Iris pigment epithelial cell (primary cell): ENCODE measurements at places on chromosomes 5 and 9.

DNA sequence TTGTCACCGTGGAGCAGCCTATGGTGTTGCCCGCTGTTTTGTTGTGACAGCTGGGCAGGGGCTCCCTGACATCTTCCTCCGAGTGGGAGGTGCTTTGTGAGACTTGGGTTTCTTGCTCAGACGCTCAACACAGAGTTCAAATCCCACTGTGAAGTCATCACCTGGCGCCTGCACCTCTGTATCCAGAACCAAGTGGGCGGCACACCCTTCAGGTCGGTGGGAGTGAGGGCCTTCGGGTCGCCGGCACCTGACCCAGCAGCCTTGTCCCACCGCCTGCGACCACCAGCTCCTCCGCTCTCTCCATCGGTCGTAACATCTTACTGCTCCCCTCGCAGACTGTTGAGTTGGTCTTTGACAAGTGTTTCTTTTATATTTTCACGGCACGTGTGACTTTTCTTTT lies 37.6 kb upstream of the EXOC3 start:
- no peak for DNase-seq

DNA sequence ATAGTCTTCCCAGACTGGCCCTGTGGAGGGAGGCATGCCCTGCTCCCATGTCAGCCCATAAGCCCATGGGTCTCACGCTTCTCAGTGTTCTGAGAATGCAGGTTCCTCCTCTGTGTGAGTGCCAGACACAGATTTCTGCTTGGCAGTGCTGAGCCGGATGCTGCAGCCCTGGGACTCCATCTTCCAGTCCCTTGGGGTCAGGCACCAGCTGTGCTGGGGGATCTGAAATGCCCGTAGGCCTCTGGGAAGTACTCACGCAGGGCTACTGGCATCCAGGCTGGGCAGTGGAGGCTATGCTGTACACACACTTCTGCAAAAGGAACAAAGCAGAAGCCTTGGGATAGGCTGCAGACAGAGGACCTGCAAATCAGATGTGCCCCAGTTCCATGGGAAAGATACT lies 1944.6 kb downstream of the EFNA5 start:
- DNase-seq: no peak

GRCh38 chr9:24832307-24832706 lies 286.6 kb upstream of the IZUMO3 start:
- no peak for DNase-seq

DNA sequence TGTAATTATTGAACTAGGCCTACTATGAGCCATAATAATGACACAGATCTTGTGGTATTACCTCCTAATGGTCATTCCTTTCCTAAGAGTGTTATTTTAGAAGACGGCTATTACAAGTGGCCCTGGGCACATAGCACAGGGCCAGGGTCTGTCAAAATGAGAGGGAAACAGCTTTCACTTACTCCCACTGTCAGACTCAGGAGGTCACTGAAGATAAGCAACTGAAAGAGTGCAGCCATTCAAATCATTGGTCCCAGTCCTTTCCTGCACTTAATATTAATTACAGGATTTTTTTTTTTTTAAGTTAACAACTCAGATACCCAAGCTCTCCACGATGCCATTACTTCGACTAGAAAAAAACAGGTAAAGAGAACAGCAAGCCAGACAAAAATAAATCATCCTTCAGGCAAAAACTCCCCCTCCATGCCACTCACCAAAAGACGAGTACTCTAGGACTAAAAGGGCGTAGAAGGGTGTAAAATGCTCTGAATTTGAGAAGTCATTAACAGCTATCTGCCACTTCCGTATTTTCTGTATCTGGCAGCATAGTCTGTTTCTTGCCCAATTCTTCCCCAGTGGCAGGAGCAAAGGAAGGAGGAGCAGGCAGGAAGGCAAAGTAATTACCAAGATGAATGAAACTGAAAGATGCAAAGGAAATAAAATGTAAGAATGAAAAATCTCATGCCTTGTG lies 87.4 kb downstream of the ZNF608 start:
- no peak for DNase-seq

- peak; percentile 41 for DNase-seq
These were observed 20.9 kb downstream of the OR2Y1 start for GRCh38 chr5:180718810-180719453.

DNA sequence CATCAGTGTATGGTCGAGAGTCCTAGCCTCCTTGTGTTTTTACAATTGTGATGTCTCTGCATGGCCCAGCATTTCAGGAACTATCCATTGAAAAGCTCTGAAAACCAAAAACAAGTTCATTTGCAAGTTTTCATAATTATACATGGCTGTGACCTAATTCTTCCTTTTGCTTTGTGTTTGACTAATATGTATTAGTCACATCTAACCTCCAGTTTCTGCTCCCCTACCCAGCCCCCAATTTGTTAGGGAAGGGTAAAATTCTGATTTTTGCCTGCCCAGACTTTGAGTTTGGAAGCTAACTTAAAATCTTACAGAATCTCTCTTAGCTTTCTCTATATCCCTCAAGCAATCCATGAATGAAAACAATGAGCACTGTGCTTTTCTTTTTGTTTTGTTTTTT lies 128.2 kb upstream of the SEMA6A start:
- DNase-seq: no peak

DNA sequence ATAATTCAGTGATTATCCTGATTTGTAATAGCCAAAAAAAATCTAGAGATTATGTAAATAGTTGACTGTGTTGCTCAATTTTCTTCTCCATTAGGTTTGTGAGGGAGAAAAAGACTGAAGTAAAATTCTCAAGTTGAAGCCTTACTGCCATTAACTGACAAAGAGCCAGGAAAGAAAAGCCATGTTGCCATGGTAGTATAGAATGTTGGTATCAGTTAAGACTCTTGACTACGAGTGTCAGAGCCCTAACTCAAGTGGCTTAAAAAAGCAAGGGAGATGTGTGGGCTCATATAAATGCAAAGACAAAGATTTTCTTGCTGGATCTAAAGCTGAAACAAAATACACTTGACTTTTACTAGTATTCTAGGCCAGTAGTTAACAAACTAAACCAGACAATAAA lies 571.7 kb downstream of the KCTD16 start:
- no peak for DNase-seq

DNA sequence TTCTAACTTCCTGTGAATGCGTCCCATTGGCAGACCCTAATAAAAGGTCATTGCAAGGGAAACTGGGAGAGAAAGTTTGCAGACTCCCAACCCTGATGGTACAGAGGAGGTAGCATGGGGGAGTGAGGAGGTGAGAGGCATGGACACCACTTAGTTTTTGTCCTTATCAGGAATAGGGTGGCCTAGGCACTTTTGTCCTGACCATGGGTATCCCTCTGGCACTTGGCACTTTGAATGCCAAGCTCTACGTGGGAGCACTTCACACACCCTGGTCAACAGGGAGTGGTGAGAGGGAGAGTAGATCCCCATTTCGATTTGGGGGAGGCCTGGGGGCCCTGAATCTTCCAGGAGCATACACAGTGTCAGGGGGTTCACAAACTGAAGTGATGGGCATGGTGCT lies 75.6 kb upstream of the SH3PXD2B start:
- no peak for DNase-seq
